ENCODE measurements at places on chromosomes 11 and 22. TPM values are rescaled to one million over a fixed set of nuclear protein-coding genes. Genes with fewer than 3 reads are reported as not detected.

Gene ZP1
- 0.36 TPM for total RNA-seq

Gene FAM227A
- total RNA-seq, result 3.3 TPM

DNA sequence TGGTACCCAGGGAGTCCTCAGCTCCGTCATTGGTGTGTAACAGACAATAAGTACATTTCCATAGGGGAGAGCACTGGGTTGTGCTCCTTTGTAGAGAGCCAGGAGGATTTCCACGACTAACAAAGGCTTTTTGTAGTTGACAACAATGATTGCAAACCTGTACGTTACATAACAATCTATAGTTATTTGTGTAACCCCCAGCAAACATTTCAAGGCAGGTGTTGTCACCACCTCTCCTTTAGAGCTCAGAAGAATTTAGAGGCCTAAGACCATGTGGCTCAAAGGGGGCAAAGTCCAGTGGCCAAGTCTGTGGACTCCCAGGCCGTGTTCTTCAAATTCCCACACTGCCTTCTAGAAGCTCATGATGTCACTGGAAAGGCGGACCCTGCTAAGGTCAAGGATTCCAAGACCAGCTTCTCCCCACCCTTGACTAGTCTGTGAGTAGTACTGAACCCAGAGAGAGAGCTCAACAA is 15.8 kb downstream of the RPL27A start:
- no peaks in the 10 kb centered on the region for H3K27me3 ChIP-seq
- no peak overlapping the region for H3K4me3 ChIP-seq
- peaks cover 21% of the 10 kb centered on the region for H3K4me1 ChIP-seq
- H3K27ac ChIP-seq, result no peak overlapping the region

- H3K4me1 ChIP-seq, result peaks cover 5% of the 10 kb centered on the region
- no peak overlapping the region for H3K4me3 ChIP-seq
- no peak overlapping the region for H3K27ac ChIP-seq
- no peaks in the 10 kb centered on the region for H3K36me3 ChIP-seq
Measured at GRCh38 chr11:104159356-104159755, 4.6 kb downstream of the PDGFD start.

DNA sequence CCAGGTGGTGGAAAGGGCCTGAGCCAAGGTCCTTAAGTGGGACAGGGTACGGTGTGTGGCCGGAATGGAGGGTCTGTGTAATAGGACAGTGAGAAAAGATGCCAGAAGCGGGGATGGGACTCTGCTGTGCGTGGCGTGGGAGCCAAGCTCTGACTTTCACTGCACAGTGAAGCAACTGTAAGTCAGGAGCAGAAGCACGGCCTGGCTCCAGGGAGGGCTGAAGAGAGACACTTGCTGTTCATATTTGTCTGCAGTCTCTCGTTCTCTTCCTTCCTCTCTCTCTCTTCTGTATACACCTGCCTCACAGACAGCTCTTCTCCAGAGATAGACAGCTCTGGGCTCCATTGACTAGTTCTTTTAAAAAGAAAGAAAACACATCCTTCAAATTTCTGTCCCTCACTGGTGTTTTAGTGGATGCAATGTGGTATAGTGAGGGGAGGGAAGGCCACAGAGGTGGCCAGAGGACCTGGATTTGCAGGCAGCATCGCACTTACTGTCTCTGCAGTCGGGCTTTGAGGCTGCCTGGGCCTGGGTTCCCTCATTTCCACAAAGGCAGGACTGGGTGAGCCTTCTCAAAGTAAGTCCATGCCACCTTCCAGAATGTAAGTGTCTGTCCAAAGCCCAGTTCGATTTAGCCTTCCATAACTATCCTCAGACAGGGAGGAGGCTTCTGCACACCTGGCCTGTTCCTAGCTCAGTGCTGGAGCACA is 2.1 kb downstream of the IL17RA start:
- H3K4me3 ChIP-seq, result no peak overlapping the region
- peaks cover 7% of the 10 kb centered on the region for H3K4me1 ChIP-seq
- no peaks in the 10 kb centered on the region for H3K36me3 ChIP-seq

DNA sequence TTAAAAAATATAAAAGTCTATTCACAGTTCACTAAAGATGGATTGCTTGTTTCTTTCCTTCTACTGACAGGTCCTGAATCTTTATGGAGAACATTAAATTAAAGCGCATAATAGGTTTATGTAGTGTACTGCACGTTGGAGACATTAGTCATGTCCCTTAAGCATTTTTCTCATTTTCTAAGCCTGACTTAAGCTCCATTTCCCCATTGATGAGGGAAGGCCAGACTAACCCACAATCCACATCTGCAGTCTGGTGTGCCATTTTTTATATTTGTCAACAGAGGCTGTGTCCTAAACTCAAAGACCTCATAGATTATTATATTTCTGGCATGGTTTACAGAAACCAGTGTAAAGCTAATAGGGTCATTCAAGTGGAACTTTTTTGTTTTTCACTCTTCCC is 39.9 kb downstream of the CADM1 start:
- no peaks in the 10 kb centered on the region for H3K36me3 ChIP-seq
- no peaks in the 10 kb centered on the region for H3K27me3 ChIP-seq
- no peaks in the 10 kb centered on the region for H3K4me1 ChIP-seq
- DNase-seq, result no peak
- H3K4me3 ChIP-seq, result no peak overlapping the region
- no peak overlapping the region for H3K27ac ChIP-seq
